ENCODE measurements at places on chromosomes 4 and X. TPM values are rescaled to one million over a fixed set of nuclear protein-coding genes. Genes with fewer than 3 reads are reported as not detected.

The ADRA2C gene
- 0.33 TPM for total RNA-seq

The HGFAC gene
- total RNA-seq = 0.33 TPM

The XKRX gene
- total RNA-seq = not detected

The MSMO1 gene
- 18.9 TPM for total RNA-seq

The ARHGAP36 gene
- total RNA-seq = not detected

The FGA gene
- total RNA-seq = not detected

The LAMP2 gene
- total RNA-seq = 76.7 TPM

The IL13RA2 gene
- total RNA-seq = not detected

The MSANTD1 gene
- 1.1 TPM for total RNA-seq

The NDP gene
- total RNA-seq = 0.36 TPM

The TEC gene
- total RNA-seq = 1.3 TPM

The WWC2 gene
- total RNA-seq = 31.7 TPM

The CCDC149 gene
- 21.3 TPM for total RNA-seq

The IL2 gene
- not detected for total RNA-seq

The VSIG4 gene
- 102 TPM for total RNA-seq

The FAM9C gene
- not detected for total RNA-seq

The SYP gene
- total RNA-seq = 13.7 TPM

The PLCXD1 gene
- 2.5 TPM for total RNA-seq

The DCAF8L2 gene
- not detected for total RNA-seq

The MAP3K15 gene
- total RNA-seq = not detected

The FHDC1 gene
- total RNA-seq = 1.1 TPM

The ZGRF1 gene
- 4.1 TPM for total RNA-seq

The SOD3 gene
- total RNA-seq = 164 TPM

The CXCL8 gene
- 0.66 TPM for total RNA-seq

The CACNA1F gene
- not detected for total RNA-seq

The TMEM271 gene
- 0.41 TPM for total RNA-seq

The FGB gene
- not detected for total RNA-seq

The RASSF6 gene
- not detected for total RNA-seq

The SLIT2 gene
- 31.9 TPM for total RNA-seq

The LANCL3 gene
- total RNA-seq = 1.8 TPM

The LIMCH1 gene
- total RNA-seq = 13.9 TPM

The AFP gene
- not detected for total RNA-seq

The NEXMIF gene
- 5.8 TPM for total RNA-seq

The WDFY3 gene
- total RNA-seq = 85.7 TPM

The TSPAN7 gene
- total RNA-seq = 17.4 TPM

The MTMR8 gene
- total RNA-seq = 1.4 TPM

The GRK4 gene
- 10.2 TPM for total RNA-seq

The CDX4 gene
- total RNA-seq = not detected

The FAM184B gene
- not detected for total RNA-seq

The CXCL11 gene
- total RNA-seq = not detected

The CCNA2 gene
- 2.1 TPM for total RNA-seq

The ADGRG2 gene
- total RNA-seq = 2.2 TPM

The DLG3 gene
- total RNA-seq = 24.0 TPM

The TEX13C gene
- not detected for total RNA-seq

The TMSB15B gene
- 10.5 TPM for total RNA-seq

The SFRP2 gene
- 20.2 TPM for total RNA-seq

The ATP8A1 gene
- 16.6 TPM for total RNA-seq

The PDGFRA gene
- total RNA-seq = 193 TPM

The F11 gene
- total RNA-seq = 0.14 TPM

The MTNR1A gene
- not detected for total RNA-seq

The CT45A1 gene
- total RNA-seq = not detected

The TKTL1 gene
- under 0.01 TPM for total RNA-seq

The PRSS12 gene
- total RNA-seq = 0.28 TPM

The FHIP1A gene
- 2.0 TPM for total RNA-seq

The ADH7 gene
- not detected for total RNA-seq

The VCX2 gene
- not detected for total RNA-seq

The NAT8L gene
- 0.28 TPM for total RNA-seq

The EDA gene
- 6.4 TPM for total RNA-seq

The HSFX2 gene
- total RNA-seq = not detected

Measured in sigmoid colon (tissue), 7 donors.